ENCODE measurements at places on chromosomes 2 and 18.

DNA sequence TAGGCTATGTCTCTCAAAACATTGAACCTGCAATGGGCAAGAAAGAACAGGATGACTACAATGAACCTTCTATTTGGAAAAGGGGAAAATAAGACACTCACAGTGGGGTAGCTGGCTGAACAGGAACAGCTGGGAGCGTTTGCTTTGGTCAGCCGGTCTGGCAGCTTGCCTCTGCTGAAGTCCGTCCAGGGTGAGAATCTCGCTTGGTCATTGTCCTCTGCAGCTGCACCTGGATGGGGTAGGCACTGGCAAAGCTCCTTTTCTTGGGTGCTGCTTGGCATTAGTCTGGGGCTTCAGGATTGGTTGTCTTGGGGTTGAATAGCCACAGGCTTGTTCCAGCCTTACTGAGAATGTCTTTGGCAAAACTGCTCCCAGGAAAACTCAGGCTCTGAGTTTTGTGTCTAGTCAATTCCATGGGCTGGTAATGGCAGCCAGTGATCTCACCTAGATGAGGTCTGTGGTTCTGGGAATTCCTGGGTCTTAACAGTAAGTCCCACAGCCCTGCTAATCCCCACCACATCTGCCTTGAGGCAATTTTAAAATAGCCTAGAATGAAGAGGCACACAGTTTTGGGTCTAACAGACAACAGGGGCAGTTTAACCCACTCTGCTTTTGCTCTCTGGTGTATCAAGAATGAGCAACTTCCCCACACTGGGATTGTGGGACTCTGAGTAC, 13.4 kb downstream of the NEDD4L start:
- DNase-seq: peak; percentile 29

GRCh38 chr18:29164993-29165599, 988.2 kb upstream of the CDH2 start:
- DNase-seq: no peak

DNA sequence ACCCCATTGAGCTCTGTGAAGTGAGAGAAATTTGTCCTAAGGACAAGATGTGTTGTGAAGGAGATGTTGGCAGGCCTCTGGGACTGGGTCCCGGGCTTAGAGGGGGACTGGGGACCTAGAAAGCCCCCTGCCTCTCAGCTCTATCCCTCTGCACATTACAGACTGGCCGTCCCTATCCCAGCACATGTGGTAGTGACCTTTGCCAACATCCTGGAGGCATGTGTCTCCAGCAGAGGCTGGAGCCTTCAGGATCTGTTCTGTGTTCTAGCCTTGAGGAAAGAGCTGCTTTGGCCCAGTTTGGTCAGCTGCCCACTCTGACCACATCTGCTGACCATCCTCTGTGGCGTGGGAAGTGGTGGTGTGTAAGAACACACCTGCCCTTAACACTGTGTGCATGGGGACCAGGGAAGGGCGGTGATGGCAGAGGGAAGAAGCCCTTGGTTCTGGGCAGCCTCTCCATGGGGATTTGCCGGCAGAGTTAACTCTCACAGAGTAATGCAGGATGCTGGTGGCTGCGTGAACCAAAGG, 33.4 kb downstream of the NCK2 start:
- DNase-seq: no peak

DNA sequence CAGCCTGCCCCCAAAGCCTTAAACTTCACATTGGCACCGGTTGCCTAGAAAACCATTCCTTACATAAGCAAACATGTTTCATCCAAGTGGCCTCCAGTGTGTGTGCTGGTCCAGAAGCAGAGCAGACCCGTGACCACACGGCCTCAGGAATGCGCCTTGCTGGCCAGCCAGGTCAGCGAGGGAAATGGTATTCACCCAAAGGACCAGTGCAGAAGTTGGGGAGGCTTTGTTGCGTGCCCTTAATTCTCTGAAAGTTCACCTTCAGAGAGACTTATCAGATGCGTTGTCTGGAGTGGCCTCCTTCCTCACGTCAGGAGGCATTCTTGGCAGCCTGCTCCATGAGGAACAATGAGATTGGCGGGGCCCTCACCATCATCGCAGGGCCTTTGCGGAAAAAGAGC, 25.9 kb downstream of the NRP2 start:
- no peak for DNase-seq

- no peak for DNase-seq
Observed at GRCh38 chr2:156538083-156538504, 101.9 kb downstream of the GPD2 start.

GRCh38 chr2:63698786-63699548, 110.2 kb downstream of the MDH1 start:
- DNase-seq: no peak

DNA sequence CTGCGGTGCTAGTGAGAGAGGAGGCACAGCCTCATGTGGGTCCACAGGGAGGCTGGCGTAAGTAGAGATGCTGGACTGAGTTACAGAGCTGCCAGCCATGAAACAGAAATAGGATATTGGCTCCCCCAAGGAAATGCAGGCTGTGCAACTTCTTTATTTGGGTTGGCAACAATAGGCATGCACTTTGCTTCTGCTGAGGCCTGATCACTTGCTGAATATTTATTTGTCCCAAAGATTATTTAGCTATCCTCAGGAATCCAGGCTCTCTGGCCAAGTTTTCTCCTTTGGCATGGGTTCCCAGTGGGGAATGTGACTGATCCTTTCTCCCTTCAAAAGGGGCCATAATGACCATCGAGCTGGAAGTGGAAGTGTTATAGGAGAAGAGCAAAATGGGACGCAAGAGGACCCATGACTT, 60.0 kb downstream of the MAPK4 start:
- DNase-seq: no peak

GRCh38 chr2:101003278-101003775, 1.2 kb downstream of the RPL31 start:
- no peak for DNase-seq

DNA sequence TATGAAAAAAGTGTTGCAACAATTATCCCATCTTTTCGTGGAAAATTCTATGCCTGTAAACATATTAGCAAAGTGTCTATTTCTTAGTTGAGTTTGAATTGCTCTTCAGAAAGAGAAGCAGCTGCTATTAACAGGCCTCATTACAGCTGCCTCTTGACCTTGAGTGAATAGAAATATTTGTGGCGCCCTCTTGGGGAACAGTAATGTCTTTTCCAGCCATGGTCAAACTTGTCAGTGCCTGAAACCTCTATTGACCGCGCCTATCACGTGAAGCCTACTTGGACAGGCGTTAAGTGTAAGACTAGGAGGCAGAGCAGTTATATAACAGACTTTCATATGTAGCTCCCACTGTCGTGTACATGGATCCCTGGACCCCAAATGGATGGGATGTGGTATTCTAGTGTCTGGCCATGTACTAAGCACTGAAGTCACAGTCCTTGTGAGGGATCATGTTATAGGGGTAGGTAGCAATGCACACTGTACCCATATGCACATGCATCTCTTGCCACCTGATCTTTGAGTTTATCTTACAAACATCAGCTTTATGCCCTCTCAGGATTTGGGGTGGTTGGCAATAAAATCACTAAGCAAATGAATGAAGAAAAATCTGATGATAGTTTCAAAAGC, 245.0 kb downstream of the PTGR3 start:
- peak; percentile 7 for DNase-seq

- DNase-seq: no peak
Observed at GRCh38 chr2:112600634-112601033, 16.2 kb downstream of the CHCHD5 start.

DNA sequence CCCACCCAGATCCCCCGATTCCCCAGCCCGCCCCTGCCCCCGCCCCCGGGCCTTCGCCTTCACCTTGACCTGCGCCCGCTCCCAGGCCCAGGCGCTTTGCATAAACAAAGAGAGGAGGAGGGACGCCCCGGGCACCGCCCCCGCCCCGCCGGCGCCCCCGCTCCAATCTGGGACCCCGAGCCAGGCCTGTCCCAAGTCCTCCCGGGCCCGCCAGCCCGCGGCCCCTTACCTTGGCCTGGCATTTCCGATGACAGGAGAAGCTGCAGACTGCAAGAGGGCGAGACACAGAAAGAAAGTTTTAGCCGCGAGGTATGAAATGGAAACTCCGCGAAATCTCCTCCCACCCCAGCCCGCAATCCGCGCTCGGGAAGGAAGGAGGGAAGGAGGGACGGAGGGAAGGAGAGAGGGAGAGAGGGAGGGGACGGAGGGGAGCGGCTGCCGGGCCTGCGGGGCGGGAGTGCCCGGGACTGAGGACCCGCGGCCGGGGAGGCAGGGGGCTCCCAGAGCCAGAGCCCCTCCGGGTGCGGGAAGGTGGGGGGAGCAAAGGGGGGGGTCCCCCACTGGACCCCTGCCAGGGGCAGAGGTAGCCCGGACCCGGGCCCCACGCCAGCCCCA, 24.2 kb downstream of the TNS1 start:
- no peak for DNase-seq

- no peak for DNase-seq
Observed at GRCh38 chr2:98870516-98871158, 65.4 kb downstream of the CRACDL start.

DNA sequence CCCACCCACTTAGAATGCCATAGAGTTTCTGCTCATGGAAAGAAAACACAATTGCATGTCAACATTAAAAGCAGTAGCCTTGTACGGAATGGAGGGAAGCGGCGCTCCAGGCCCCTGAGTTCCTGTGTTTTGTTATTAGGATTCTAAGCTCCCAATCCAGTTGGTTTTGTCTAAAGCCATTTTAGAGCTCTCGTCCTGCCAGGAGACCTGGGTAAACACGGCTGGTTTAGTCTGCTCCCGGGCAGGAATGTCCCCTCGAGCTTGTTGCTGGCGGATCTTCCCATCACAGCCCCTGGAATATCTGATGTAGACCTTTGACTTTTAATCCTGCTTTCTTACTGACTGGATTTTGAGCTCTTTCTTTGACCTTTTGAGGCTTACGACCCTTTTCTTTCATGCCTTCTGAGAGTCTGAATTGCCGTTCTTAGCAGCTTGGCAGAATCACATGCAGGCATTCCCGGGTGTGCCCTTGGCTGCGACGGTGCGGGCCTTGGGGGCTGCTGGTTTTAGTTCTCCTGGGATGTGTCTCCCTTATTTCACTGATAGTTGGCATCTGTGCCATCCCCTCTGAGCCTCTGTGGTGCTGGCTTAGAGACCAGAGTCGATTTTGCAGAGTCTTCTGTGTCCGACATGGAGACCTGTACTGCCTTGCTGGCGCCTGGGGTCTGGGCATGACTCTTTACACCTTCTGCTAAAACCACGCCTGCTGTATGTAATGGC, 25.4 kb downstream of the GREB1 start:
- DNase-seq: no peak

GRCh38 chr2:111243295-111243694, 122.6 kb downstream of the BCL2L11 start:
- no peak for DNase-seq

GRCh38 chr2:106165029-106165428, 29.1 kb downstream of the UXS1 start:
- no peak for DNase-seq

- DNase-seq: no peak
Observed at GRCh38 chr2:23657371-23657770, 269.6 kb downstream of the ATAD2B start.
